ENCODE measurements at places on chromosomes 16 and 17.

- H3K36me3 ChIP-seq = no peaks in the 10 kb centered on the region
- H3K4me3 ChIP-seq = no peak overlapping the region
- H3K4me1 ChIP-seq = peaks cover 17% of the 10 kb centered on the region
- no peaks in the 10 kb centered on the region for H3K27me3 ChIP-seq
- H3K27ac ChIP-seq = no peak overlapping the region
Observed at GRCh38 chr16:57273359-57273758, 11.1 kb downstream of the PLLP start.

DNA sequence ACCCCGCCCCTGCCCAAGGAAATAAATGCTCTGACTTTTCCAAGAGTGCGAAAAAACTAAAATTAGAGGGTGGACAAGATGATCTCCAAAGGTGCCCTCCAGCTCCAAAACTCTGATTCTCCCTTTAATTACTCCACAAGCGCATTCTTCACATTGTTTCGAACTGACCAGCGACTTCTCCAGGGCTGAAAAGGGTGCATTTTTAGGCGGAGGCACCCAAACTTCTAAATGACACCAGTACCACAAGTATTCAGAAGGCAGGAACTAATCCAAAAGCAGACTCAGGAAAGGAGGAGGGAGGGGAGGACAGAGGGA lies 750 bp downstream of the ZFHX3 start:
- peaks cover 4% of the 10 kb centered on the region for H3K4me1 ChIP-seq
- DNase-seq = no peak
- no peak overlapping the region for H3K27ac ChIP-seq
- H3K27me3 ChIP-seq = peaks cover 29% of the 10 kb centered on the region
- H3K36me3 ChIP-seq = no peaks in the 10 kb centered on the region

DNA sequence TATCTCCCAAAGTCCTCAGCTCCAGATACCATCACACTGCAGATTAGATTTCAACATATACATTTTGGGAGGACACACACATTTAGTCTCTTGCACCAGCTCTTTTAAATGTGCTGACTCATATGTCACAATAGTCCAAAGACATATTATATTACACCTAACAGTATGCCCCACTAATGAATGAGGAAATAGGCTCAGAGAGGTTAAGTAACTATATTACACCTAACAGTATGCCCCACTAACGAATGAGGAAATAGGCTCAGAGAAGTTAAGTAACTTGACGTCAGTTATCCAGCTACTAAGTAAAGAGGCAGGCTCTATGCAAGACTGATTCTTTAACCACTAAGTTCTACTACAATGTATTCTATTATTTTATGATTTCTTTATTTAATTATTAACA lies 9.7 kb downstream of the IRX6 start:
- H3K27me3 ChIP-seq = peaks cover 47% of the 10 kb centered on the region
- H3K27ac ChIP-seq = no peak overlapping the region
- no peak overlapping the region for H3K4me3 ChIP-seq
- DNase-seq = no peak
- peaks cover 4% of the 10 kb centered on the region for H3K4me1 ChIP-seq

DNA sequence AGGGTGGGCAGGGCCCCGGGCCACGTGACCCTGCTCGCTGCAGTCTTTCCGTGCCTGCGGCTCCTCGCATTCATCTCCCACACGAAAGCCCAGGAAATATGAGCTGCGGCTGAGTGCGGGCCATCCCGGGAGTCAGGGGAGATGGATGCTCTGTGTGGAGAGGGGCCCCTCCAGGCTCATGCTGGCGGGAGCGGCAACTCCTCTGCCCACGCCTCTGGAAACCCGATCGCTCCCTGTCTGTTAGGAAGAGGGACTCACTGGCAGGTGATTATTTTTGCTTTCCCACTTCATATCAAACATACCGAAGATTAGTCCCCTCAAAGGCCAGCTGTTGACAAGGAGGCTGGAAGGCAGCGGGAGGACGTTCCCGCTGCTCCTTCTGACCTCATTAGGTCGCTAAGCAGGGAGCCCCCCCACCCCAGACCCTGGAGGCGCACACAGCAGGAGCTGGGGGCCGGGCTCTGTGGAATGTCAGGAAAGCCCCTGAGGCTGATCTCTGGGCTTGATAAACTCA lies 228.5 kb downstream of the FOXL1 start:
- H3K36me3 ChIP-seq = no peaks in the 10 kb centered on the region
- no peak for DNase-seq
- H3K27me3 ChIP-seq = peaks cover 4% of the 10 kb centered on the region
- no peak overlapping the region for H3K27ac ChIP-seq

DNA sequence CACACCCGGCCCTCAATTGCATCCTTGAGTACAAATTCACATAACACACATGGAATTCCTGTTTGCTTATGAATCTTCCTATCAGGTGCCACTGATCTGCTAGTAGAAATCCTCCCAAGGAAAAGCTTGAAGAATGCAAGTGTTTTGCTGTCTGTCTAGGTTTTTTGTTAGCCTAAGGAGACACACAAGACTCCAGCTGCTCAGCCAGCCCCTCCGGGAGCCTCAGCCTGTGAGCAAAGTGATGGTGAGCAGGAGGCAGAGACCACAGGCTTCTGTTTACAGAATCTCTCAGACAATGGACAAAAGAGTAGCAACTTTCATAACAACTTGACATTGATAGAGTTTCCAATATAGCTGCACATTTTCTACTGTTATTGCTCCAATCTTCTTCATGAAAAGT lies 18.4 kb upstream of the PRKCA start:
- no peak overlapping the region for H3K27ac ChIP-seq
- peaks cover 17% of the 10 kb centered on the region for H3K4me1 ChIP-seq
- no peaks in the 10 kb centered on the region for H3K27me3 ChIP-seq
- no peak for DNase-seq

Measured in activated CD8-positive, alpha-beta T cell treated with anti-CD3 and anti-CD28 coated beads for 36 hours (primary cell).